ENCODE measurements at places on chromosomes 12 and 14.

- DNase-seq: no peak
These were observed 112.5 kb upstream of the MED13L start for GRCh38 chr12:116389990-116390389.

DNA sequence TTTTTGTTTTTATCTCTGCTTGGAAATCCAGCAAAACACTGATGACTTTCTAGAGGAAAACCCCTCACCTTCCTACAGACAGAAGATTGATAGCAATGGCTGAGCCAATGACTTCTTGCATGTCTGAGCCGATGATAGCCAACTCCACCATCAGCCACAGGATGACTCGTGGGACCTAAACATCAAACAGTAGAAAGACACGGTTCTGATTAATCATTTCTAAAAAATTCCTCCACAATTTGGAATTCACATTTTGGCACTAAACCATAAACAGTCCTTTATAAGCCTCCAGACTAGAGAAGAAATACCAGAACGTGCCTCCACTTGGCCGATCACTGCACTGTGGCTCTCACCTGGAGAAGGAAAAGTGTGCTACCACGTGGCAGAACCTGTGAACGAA lies 25.9 kb downstream of the SLC11A2 start:
- no peak for DNase-seq

DNA sequence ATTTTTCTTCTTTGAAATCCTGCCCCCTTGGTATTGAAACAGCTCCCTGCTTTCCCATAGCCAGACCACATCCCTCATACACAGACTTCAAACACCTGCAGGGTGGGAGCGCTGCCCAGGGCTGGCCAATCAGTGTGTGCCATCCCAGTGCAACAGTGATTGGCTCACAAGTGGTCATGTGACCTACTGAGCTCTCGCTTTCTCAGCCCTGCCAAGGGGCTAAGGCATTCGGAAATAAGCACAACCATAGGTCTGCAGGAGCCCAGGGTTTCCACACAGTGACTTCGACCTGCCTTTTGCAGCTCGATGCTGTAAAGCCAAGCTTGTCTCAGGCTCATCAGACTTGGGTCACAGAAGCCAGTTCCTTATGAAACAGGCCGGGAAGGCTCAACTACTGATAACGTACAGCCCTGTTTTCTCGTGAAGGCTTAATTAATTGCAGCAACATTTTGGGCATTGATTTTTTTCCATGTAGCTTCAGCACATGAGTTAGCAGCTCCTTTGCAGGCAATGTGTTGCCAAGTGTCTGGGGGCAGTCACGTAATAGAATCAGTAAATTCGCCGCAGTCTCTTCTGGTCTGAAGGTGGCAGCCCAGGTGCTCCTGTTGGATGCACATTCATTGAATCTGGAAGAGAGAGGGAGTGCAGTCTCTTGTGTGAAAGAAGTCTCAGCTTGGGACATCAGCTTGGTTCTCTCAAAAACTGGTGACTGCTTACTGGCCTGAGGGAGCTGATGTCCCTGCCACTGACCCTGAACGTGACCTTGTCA lies 1091.8 kb downstream of the AACS start:
- no peak for DNase-seq

- DNase-seq: no peak
These were observed 50.1 kb downstream of the ZDHHC17 start for GRCh38 chr12:76813972-76814371.

- DNase-seq: peak; percentile 80
These were observed 270.6 kb downstream of the PAWR start for GRCh38 chr12:79420146-79420618.

DNA sequence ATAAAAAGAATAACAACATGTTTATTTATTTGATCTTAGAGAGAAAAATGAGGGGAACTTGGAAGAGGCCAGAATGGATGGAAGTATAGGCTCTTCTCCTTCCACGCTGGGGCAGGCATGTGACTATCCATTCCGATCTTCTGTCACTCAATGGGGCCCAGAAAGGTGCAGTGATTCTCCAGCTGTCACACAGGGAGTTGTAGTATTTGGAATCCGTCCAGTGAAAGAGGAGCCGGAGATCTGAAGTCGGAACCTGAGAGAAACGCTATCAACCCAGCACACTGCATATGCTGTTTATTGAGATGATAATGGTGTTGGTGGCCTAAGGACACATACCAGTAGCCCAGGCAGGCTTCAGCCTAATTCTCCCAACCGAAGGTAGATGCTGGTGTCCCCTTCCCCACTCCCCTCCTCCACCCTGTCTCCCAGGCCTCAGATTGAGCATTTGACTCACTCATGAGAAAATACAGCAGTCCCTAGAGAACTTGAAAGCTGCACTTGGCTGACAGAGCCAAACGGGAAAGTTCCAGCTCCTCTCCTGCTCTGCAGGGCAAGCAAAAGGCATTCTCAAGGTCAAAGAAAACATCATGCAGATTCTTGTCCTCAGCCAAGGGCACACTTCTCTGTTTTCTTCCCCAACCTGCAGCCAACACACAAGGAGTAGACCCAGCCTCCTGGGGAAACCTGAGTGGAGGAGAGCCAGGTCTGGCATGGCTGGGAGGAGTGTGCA lies 100.4 kb downstream of the IRF2BPL start:
- DNase-seq: no peak

DNA sequence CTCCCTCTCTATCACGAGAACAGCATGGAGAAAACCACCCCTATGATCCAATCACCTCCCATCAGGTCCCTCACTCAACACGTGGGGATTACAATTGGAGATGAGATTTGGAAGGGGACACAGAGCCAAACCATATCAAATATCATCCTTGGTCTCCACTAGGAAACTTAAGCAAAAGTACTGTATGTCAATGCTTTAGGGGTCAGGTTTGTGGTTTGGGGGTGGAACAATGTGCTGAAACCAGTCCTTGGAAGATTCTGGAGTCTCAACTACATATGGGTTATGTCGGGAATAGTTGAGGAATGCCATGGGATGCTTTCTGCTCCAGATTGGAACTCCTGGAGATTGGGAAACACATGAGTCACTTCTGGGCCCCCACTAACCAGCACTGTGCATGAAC lies 48.3 kb upstream of the CCDC63 start:
- no peak for DNase-seq

DNA sequence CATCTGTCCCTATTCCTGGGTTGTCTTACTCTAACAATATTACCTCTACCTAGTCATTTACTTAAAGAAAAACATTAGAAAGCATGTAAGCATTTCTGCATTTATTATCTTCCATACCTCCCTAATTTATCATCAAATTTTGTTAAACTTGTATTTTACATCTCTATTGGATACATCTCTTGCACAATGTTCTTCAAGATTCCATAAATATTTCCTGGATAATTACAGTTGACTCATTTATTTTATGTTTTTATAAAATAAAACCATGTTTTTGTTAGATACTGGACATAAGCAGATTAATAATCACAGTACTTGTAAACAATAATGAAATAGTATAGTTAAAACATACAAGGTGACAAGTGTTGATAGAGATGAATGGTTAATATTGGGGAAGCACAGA lies 209.0 kb downstream of the TMTC3 start:
- DNase-seq: no peak

DNA sequence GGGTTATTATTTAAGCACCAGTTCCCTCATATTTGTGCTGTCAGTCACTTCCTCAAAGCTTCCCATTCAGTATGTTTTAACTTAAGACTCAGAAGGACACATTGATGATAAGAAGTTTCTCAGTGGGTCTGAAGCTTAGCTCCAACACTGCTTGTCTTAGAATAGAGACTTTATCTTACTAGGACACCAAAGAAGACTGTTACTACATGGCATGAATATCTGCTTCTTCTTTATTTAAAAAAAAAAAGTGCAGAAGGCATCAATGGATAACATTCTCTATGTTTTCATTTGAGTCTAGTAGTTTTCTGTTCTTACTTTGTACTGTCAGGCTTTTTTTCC lies 404.2 kb downstream of the DAD1 start:
- no peak for DNase-seq

DNA sequence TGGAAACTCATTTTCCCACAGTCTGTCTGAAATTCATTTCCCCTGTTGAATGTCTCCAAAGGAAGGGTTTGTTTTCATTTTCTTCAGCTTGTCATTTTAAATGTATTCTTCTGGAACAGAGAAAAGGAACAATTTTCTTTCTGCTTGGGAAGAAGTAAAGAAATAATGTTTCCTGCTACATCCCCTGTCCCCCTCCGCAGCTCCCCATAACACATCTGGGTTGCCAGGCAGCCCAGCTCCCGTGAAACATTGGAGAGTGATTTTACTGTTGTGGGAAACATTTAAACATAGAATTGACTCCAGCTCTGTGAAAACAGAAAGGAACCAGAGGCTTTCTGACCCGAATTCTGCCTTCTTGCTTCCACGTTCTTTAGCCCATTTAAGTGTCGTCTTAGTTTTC lies 159.5 kb downstream of the TMEM132C start:
- DNase-seq: no peak

DNA sequence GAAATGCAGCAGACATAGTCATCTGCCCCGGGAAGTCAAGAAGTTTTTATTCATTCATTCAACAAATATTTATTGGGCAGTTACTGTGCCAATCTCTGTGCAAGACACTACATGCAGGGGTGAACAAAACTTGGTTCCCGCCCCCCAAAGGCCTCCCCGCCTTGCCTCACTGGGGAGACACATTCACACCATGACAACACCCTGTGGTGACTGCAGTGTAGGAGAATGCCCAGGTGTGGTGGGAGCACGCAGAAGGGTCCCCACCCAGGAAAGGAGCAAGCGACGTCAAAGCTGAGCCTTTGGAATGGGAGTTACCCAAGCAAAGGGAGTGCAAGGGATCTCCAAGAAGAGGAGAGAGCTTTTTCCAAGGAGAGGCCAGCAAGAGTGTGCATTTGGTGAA lies 1.6 kb upstream of the AQP6 start:
- no peak for DNase-seq

DNA sequence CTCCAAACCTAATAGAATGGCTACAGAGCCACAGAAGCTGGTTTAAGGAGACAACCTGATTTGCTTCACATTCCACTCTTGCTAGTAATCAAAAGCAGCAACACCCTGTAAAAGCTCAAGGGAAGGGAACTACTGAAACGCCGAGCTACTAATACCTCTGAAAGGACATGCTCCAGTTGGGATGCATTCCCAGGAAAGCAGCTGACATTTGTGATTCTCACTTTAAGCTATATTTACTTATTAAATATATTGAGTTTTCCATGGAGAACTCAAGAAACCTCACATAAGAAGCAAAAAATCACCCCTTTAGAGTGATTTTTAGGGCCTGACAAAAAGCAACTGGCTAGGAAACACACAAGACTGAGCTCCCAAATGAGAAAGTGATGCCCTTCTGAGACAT lies 1073.0 kb upstream of the FLRT2 start:
- no peak for DNase-seq

DNA sequence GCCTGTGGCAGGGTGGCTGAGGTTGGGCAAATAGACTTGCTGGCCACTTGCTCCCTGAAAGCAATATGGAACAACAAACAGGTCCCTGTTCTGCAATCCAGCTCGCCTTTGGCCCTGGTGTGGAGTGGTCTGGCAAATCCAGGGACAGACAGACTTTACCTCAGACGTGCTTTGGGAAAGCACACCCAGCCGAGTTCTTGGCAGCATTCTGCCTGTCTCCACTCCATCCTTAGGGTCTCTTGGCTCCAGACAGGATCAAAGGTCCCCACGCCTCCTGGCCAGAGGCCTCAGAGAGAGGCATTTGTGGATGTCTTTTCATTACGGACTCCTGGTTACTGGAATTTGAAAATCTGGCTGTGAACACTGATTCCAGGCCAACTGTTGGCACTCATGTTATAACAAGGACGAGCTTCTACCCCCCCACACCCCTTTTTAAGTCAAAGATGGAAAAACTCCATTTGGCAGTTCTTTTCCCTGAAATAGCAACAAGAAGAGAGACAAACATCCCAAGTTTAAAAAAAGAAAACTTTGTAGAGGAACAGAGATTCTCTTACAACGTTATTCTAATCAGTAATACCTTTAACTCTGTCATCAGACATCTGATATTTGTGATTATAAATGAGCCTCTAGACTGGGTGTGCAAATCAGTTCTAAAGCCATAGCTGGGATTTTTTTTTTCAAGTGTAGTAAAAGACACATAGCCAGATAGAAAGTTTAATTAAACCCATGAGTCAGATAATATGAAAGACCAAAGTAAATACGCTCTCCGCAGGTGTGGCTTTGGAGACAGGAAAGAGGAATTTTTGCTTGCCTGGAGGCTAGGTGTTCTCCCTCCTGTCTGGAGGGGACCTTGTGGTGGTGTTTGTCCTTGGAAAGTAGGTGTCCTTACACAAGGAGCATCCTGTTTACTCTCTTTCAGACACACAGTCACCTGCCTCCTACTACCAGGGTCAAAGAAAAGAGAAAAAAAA lies 60.7 kb downstream of the GALNT8 start:
- peak; percentile 6 for DNase-seq

GRCh38 chr12:102522768-102523167 lies 42.4 kb upstream of the IGF1 start:
- DNase-seq: no peak

GRCh38 chr12:103793512-103794045 lies 47.5 kb downstream of the NT5DC3 start:
- DNase-seq: no peak

GRCh38 chr12:104504146-104504545 lies 47.4 kb downstream of the CHST11 start:
- DNase-seq: no peak

- DNase-seq: peak; percentile 81
These were observed 67.2 kb downstream of the CCDC92 start for GRCh38 chr12:123905319-123905925.

DNA sequence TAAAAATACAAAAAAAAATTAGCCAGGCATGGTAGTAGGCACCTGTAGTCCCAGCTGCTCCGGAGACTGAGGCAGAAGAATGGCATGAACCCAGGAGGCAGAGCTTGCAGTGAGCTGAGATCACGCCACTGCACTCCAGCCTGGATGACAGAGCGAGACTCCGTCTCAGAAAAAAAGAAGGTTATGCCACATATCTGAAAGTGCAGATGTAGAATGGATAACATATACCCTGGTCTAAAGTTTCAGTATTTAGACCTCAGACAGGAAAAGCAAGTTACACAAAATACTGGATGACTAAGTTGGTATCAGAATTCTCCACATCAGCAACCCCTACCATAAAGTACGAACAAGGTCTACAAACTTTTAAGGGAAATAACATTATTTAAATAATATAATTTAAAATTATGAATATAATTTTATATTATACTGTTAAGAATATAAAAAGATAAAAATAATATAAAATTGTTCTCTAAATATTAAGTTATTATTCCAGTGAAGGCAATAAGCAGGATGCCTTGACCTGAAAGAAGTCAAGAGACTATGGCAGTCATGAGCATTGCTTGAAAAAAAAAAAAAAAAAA lies 169.9 kb downstream of the CRADD start:
- no peak for DNase-seq

DNA sequence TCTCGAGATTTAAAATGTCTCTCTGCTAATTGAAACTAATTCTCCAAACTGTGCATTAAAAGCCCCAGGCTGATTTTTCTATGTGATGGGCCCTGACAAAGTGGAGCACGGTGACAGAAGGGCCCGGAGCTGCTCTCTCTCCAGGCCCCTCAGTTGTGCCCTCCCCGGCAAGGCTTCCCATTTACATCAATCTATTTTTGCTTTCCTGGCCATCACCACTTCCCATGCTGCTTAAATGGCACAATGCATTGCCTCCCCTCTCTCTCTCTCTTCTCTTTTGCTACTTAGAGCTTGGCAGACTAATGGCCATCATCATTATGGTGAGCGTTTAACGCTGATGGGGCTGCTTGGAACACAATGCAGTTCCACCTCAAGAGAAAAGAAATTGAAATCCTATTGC lies 270.7 kb upstream of the DIO3 start:
- DNase-seq: no peak

- peak; percentile 45 for DNase-seq
These were observed 1.5 kb downstream of the WNK1 start for GRCh38 chr12:753611-754472.

GRCh38 chr12:109519787-109520186 lies 42.4 kb downstream of the UBE3B start:
- no peak for DNase-seq

GRCh38 chr12:44225149-44225510 lies 389.2 kb downstream of the TMEM117 start:
- DNase-seq: no peak
